MCF 10A (cell line): ENCODE measurements at places on chromosomes 12 and 14.

- DNase-seq = no peak
These were observed 755 bp upstream of the PTPN6 start for GRCh38 chr12:6950401-6950801.

DNA sequence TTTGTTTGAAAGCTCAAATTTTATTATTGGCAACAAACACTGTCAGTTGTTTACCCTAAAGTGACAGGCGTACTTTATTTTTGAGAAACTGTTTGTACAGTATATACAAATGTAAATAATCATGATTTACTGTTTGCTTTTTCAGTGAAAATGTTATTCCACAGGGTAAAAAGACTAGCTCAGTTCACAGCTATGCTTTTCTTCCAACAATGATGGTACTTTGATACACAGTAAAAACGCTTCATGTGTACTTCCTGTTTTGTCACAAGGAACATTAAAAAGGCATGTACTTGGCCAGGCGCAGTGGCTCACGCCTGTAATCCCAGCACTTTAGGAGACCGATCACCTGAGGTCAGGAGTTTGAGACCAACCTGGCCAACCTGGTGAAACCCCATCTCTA, 53.7 kb downstream of the MON2 start:
- DNase-seq = no peak

DNA sequence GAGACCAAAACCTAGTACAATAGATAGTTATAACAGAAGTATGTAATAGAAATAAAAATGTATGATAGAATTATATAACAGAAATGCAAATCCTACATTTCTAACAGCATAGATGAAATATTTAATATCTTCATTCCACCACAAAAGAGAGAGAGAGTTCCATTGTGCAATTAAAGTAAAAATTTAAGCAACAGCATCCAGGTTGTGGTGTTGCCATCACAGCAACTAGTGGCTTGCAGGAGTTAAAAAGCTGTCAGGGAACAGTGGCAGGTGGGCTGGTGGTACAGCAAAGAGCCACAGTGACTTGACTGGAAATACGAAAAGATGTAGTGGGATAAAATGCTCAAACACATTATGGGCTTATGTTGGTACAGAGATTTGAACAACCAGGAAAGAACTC, 57.1 kb upstream of the MDM1 start:
- no peak for DNase-seq

- DNase-seq = no peak
These were observed 23.3 kb downstream of the MIPOL1 start for GRCh38 chr14:37221073-37221472.

- DNase-seq = peak; percentile 62
These were observed 256.8 kb upstream of the GARIN6 start for GRCh38 chr12:99390707-99391106.

DNA sequence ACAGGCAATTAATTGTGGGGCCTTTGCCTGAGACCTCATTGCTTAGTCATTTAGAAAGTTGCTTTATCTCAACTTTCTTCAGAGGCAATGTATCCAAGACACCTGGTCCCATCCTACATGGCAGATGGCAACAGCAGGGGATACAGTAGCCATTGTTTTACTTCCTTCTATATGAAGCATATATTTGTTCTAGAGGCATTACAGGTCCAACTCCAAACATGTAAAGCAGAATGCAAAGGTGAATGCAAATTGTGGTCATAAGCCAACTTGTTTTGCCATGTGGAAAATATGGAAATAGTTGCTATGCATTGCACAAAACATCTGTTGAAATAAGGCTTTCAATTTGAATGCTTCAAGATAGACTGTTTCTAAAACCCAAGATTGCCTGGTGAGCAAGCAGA, 109.8 kb upstream of the BCAT1 start:
- DNase-seq = no peak

DNA sequence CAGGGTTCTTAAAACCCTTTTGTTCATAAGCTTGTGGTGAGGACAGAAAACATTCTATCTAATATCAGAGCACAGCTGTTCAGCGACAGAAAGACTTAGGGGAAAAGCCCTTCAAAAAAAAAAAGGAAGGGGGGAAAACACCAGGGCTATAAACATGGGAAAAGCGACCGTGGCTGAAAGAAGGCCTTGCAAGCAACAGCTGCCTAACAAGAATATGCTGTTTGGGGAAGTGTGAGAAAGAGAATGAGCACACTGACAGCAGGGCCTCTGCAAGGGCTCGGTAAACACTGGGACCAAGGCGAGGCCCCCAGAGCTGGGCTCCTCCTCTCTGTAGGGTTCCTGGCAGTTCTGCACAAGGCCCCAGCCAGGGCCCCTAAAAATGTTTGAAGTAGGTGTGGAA, 27.4 kb upstream of the CCND2 start:
- no peak for DNase-seq

- DNase-seq = no peak
These were observed 101.9 kb upstream of the BMP4 start for GRCh38 chr14:54058505-54058904.

DNA sequence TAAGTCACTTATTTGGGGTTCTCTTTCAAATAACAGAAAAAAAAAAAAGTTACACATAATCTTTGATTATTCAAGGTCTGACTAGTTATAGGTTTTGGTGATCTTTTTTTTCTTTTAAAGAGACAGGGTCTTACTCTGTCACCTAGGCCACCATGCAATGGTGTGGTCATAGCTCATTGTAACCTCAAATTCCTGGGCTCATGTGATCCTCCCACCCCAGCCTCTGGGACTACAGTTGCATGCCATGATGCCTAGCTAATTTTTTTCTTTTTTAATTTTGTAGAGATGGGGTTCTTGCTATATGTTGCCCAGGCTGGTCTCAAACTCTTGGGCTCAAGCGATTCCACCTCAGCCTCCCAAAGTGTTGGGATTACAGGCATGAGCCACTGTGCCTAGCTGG, 56.5 kb upstream of the CFL2 start:
- DNase-seq = no peak

DNA sequence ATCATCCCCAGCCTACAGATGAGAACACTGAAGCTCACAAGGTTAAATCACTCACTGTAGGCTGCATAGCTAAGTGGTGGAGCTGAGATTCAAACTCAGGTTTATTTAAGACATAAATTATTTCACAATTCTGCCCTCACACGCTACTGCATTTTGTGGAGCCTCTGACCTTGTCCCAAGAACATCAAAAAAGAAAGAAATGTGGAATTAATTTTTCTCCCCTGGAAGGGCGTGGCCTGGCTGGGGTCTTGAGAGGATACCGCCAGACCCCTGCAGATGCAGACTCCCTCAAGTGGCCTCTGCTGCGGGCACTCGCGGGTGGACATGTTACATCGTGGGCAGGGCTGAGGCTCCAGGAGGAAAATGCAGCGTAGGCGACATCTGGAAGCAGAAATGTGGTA, 40.6 kb downstream of the LTBP2 start:
- peak; percentile 58 for DNase-seq

- DNase-seq = peak; percentile 54
These were observed 6.6 kb downstream of the RAP1B start for GRCh38 chr12:68617160-68617926.

DNA sequence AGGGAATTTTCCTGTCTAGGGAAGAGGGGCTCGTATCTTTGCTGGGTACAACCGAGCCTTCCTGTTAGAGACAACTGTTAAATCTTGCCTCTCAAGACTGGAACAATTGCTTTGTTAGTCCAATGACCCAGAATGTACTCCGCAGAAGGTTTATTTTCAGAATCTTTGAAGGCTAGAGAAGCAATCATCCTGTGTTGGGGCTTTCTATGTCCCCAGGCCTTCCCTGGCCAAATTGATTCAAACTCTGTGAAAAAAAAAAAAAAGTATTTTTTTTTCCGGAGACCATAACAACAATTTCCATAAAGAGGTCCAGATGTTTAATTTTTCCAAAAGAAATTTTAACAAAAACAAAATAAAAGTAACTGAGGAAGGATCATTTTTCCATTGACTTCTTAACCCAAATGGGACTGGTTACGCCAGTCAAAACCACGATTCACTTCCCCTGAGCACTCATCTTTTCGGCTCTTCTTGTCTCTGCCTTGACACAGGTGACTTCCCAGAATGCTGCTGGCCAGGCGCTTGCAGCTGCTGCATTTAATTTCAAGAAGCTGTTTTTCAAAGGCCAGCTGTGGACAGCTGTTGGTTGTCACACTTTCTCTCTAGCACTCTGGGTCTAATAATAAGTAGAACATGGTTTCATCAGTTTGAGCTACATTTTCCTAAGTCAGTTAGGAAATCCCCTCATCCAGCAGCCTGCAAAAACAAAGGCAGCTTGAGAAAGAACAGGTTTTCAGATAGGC, 81.6 kb upstream of the MANSC4 start:
- no peak for DNase-seq

DNA sequence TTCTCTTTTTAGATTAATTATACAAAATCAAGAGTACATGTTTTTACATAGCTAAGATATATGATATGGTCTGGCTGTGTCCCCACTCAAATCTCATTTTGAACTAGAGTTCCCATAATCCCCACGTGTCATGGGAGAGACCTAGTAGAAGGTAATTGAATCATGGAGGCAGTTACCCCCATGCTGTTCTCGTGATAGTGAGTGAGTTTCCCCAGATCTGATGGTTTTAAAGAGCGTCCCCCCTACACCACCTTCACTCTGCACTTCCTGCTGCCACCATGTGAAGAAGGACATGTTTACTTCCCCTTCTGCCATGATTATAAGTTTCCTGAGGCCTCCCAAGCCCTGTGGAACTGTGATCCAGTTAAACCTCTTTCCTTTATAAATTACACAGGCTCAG, 21.4 kb upstream of the DRAM1 start:
- no peak for DNase-seq
